Activated T-helper 1 cell treated with anti-CD3 and anti-CD28 coated beads, Interleukin-2, amount 50 U/mL, for 16 hours (primary cell): ENCODE measurements at places on chromosomes 2 and 18.

GRCh38 chr2:1609040-1609439, 135.3 kb downstream of the PXDN start:
- no peak for DNase-seq

- DNase-seq = no peak
These were observed 11.4 kb upstream of the MAPRE2 start for GRCh38 chr18:35029770-35030169.

DNA sequence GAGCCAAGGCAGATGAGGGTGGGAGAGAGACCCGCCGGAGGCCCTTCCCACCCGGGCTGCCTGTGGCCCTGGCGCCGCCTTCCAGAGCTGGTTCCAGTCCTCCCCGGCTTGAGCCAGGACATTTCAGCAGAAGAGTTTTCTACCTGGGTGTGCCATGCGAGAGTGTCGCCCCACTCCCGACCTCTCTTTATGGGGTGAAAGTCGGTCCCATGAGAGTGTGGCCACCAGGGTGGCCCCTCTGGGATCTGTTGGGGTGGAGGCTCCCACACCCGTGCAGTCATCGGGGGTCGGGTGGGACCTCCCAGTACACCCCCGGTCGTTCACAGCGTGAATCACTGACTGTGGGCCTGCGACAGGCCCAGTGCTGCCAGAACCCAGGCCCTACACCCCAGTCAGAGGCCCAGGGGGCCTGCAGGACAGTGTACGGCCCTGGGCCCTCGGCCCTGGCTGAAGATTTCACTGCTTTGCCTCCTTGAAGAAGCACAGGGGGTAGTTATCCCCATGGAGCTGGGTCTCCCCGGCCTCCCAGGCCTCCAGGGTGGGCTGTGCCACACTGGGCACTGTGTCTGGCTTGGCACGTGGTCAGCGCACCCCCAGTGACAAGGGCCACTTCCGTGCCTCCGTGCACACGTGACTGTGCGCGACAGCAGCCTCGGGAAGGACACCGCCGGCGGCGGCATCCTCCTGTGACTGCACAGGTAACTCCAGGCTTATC, 5.9 kb downstream of the NFATC1 start:
- DNase-seq = no peak

DNA sequence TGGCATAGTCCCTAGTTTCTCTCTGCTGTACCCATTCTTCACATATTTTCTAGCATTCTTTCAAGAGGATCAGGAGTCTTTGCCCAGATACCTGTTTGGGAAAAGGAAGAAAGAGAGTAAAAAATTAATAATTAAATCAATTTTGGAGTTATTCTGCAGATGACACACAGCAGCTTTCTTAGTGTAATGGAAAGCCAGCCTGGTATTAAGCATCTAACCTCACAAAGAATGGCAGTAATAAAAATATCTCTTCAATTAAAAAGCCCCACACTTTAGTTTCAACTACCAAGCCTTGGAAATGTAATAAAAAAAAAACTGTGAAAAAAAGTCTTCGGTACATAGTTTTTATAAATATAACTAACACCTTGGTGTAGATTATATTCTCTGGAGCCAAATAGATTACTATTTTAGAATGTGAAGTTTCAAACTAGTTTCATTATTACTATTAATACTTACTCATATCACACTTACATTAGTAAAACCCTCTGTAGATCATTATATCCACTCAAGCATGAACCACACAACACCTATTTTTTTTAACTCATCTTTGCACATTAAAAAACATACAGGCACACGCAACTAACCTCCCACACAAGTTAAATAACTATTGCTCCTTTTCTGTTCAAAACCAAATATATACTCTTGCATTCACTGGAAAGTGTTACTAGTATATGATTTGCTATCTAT, 90.9 kb downstream of the GPD2 start:
- DNase-seq = no peak

DNA sequence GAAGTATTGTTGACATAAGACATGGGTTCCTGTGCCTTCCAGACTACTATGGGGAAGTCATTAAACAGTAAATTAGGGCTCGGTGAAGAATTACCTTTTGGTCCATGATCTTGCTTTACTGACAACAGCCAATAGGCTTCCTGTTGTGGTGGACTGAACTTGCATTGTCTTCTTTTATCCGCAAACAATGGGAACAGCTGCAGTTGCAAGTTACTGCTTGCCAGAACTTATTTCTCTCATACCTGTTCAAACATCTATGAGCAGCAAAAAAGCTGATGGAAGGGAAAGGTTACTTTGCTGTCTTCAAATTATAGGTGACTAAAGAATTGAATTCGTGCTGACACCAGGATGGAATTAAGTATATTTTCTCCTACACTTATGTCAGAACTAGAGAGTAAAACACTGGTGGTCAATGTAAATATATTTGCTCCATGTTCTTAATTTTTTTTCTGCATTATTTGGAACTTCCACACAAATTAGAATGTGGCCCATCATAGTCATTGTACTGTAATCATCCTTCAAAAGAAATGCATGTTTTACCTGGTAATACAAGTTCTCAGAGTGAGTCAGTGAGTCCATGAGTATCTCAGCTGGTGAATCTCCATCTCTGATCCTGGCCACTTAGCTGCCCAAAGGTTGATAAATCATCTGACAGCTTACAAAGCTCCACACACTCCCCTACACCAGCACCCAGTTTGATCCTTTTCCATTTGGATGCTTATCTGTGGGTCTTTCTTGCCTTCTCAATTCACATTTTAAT, 37.3 kb upstream of the RNF152 start:
- DNase-seq = no peak

- DNase-seq = no peak
These were observed 270.5 kb upstream of the NCKAP5 start for GRCh38 chr2:133838642-133839365.
